ENCODE measurements at places on chromosomes 12 and 14. TPM values are rescaled to one million over a fixed set of nuclear protein-coding genes. Genes with fewer than 3 reads are reported as not detected.

DNA sequence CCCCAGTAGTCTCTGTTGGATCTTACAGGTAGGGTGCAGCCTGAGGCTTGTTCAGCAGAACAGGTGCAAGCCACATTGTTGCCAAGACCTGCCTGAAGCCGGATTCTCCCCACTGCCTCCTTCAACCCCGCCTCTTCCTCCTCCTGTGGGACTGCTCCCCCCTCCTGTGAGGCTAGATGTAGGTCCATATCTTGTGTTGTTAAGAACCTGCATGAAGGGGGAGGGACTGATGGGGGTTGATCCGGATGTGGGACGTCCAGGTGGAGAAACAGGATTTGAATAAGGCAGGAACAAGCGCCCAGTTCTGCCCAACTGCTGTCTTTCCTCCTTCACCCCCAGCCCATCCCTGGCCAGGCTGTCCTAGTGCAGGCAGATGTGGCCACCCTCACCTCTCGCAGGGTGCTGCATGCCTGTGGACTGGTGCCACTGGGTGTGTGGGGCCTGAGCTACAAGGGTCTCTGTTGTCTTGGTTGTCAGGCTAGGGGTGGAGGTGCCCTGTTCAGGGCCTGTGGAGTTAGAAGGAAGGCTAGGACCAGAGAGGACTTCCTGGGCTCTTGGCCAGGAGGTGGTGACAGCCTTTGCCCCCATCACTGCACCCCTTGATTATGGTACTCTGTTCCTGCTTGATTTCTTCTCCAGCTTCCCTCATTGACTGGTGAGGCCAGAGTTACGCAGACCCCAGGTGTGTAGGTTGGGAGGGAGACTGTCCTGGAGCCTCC is 1.4 kb downstream of the NR4A1 start:
- H3K27ac ChIP-seq, result peak overlapping the region; percentile 100
- no peak overlapping the region for H3K4me3 ChIP-seq
- peaks cover 33% of the 10 kb centered on the region for H3K4me1 ChIP-seq
- DNase-seq, result peak; percentile 64
- no peaks in the 10 kb centered on the region for H3K27me3 ChIP-seq

The DACT1 gene
- 10.9 TPM for total RNA-seq

The TAS2R20 gene
- 6.9 TPM for total RNA-seq

GRCh38 chr12:13599176-13599575 is 382.2 kb downstream of the GRIN2B start:
- no peaks in the 10 kb centered on the region for H3K27me3 ChIP-seq
- H3K27ac ChIP-seq, result no peak overlapping the region
- no peaks in the 10 kb centered on the region for H3K36me3 ChIP-seq
- DNase-seq, result no peak
- H3K4me3 ChIP-seq, result no peak overlapping the region
- H3K4me1 ChIP-seq, result no peaks in the 10 kb centered on the region

GRCh38 chr12:68163560-68164081 is 4.1 kb upstream of the IFNG start:
- no peaks in the 10 kb centered on the region for H3K36me3 ChIP-seq
- no peak overlapping the region for H3K27ac ChIP-seq
- no peak overlapping the region for H3K4me3 ChIP-seq
- no peak for DNase-seq

The CLEC2A gene
- total RNA-seq, result not detected

- no peaks in the 10 kb centered on the region for H3K27me3 ChIP-seq
- no peak overlapping the region for H3K4me3 ChIP-seq
- H3K27ac ChIP-seq, result no peak overlapping the region
- H3K36me3 ChIP-seq, result no peaks in the 10 kb centered on the region
- H3K4me1 ChIP-seq, result peaks cover 40% of the 10 kb centered on the region
These were observed 210.4 kb downstream of the CHST11 start for GRCh38 chr12:104667139-104667538.

The ZNF84 gene
- 40.8 TPM for total RNA-seq

DNA sequence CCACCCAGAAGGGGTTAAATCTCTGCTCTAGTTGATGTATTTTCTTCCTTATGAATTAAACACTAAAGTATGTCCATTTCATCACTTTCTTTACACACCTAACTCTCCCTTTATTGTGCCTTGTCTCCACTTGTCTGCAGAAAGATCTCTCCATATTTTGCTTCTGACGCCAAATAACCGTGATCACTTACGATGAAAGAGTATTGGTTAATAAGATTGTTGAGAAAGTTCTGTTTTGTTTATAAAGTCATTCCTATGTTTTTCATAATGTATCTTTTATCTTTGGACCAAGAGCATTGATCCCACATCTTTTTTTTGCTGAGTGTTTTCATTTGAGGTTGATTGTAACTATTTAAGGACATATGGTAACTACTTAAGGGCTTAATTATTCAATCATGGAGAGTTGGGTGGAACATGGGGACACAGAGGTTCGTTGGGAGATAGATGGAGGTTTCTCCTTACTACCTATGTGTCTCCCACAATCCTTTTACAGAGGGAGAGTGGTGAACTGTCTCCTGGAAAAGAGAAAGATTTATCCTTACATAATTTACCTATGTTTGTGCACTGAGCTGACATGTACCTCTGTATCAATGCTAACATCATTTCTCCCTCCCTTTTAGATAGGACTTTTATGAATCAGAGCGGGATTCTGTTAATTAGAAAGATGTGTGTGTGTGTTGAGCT is 120.7 kb upstream of the SLC38A2 start:
- H3K36me3 ChIP-seq, result no peaks in the 10 kb centered on the region
- DNase-seq, result no peak
- no peak overlapping the region for H3K27ac ChIP-seq
- H3K27me3 ChIP-seq, result no peaks in the 10 kb centered on the region
- no peak overlapping the region for H3K4me3 ChIP-seq

DNA sequence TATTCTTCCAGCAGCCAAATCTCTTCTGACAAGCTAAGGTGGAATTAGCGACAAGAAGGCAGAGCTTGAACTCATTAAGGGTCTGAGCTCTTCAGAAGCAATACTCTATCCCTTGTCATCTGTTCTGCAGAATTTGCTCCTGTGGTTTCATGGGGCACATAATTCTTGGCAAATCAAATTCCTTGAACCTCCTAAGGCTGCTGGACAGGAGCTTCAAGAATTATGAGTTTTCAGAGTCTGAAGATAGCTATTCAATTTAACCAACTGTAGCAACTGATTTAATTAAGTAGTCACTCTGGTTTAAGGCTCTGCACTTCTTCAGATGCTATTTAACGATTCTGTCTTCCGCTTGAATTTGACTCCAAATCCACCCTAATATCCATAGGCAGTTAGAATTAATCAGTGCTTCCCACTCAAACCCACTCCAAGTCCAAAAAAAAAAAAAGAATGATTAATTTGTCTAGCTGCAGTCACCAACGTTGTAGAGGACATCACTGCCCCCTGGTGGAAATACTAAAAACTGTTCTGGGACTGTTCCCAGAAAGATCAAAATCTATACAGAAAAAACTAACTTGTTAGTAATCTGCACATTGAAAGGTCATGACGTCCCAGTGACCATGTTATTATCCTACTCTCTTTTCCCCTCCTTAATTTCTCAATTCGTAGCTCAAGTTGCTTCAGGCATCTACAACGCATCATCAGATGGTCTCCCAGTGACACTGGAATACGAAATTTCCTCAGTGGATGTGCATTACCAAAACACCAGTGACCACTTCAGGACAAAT is 169.9 kb downstream of the KIF21A start:
- no peak overlapping the region for H3K27ac ChIP-seq
- H3K36me3 ChIP-seq, result no peaks in the 10 kb centered on the region
- DNase-seq, result peak; percentile 24
- H3K27me3 ChIP-seq, result no peaks in the 10 kb centered on the region

The HCAR1 gene
- 2.5 TPM for total RNA-seq

DNA sequence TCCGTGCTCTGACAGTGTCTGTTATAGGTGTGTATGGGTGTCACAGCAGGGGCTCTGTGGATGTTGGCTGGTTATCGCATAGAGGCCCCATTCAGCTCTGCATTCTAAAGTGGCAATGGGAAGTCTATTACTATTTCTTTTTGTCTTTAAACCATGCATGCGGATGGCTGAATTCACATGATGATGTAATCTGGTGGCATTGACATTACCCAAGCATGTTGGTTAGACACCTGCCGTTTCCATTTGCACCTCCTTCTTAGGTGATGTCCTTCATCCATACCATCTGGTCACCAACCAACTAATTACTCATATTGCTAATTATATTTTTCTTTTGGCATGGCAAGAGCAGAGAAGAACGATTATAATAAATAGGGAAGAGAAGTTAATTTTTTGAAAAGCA is 270.8 kb upstream of the RGS6 start:
- H3K4me3 ChIP-seq, result no peak overlapping the region
- peaks cover 23% of the 10 kb centered on the region for H3K4me1 ChIP-seq
- no peaks in the 10 kb centered on the region for H3K36me3 ChIP-seq

GRCh38 chr14:32329690-32330285 is 690 bp downstream of the AKAP6 start:
- peaks cover 39% of the 10 kb centered on the region for H3K4me1 ChIP-seq
- peak overlapping the region; percentile 95 for H3K27ac ChIP-seq
- no peaks in the 10 kb centered on the region for H3K36me3 ChIP-seq
- H3K4me3 ChIP-seq, result no peak overlapping the region
- DNase-seq, result peak; percentile 55
- no peaks in the 10 kb centered on the region for H3K27me3 ChIP-seq

The LBHD2 gene
- not detected for total RNA-seq

The TRIM9 gene
- 1.7 TPM for total RNA-seq

DNA sequence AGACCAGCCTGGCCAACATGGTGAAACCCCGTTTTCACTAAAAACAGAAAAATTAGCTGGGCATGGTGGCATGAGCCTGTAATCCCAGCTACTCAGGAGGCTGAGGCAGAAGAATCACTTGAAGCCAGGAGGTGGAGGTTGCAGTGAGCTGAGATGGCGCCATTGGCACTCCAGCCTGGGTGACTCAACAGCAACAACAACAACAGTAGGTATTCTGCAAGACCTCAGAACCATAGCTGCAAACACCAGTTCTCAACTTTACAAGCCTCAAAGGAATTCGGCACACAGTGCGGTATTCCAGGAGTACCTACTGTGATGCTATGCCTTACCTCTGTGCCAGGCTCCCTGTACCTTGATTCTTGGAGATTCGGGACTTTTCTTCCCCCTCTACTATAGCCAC is 15.8 kb downstream of the FOXN3 start:
- H3K27me3 ChIP-seq, result no peaks in the 10 kb centered on the region
- H3K4me3 ChIP-seq, result no peak overlapping the region
- H3K36me3 ChIP-seq, result no peaks in the 10 kb centered on the region
- DNase-seq, result no peak

The RILPL1 gene
- 37.8 TPM for total RNA-seq

- H3K27ac ChIP-seq, result no peak overlapping the region
- no peak overlapping the region for H3K4me3 ChIP-seq
- no peak for DNase-seq
- H3K4me1 ChIP-seq, result no peaks in the 10 kb centered on the region
- H3K36me3 ChIP-seq, result no peaks in the 10 kb centered on the region
These were observed 31.3 kb downstream of the CYP46A1 start for GRCh38 chr14:99715266-99716000.

All from thyroid gland (tissue), 4 donors.